ENCODE measurements at places on chromosomes 13 and 19. TPM values are rescaled to one million over a fixed set of nuclear protein-coding genes. Genes with fewer than 3 reads are reported as not detected.

Gene ZNF304
- 17.9 TPM for total RNA-seq

- no peak for DNase-seq
These were observed 4.5 kb downstream of the IZUMO2 start for GRCh38 chr19:50158577-50158976.

DNA sequence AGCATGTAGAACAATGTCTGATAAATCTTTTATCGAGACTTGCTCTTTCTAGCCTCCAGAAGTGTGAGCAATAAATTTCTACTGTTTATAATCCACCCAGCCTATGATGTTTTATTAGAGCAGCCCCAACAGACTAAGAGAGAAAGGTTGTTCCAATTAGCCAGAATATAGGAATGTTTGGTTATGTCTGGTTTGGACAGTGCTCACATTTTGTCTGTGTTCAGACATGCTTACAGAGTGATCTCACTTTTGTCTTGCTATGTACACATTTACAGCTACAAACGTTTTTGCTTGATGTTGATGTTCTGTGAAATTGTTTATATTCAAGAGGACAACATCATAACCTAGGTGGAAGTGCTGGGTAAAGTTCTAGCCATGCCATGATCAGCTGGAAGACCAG, 18.0 kb upstream of the EVI5L start:
- no peak for DNase-seq

Gene RNF225
- total RNA-seq, result not detected

Gene CLC
- total RNA-seq, result 0.90 TPM

DNA sequence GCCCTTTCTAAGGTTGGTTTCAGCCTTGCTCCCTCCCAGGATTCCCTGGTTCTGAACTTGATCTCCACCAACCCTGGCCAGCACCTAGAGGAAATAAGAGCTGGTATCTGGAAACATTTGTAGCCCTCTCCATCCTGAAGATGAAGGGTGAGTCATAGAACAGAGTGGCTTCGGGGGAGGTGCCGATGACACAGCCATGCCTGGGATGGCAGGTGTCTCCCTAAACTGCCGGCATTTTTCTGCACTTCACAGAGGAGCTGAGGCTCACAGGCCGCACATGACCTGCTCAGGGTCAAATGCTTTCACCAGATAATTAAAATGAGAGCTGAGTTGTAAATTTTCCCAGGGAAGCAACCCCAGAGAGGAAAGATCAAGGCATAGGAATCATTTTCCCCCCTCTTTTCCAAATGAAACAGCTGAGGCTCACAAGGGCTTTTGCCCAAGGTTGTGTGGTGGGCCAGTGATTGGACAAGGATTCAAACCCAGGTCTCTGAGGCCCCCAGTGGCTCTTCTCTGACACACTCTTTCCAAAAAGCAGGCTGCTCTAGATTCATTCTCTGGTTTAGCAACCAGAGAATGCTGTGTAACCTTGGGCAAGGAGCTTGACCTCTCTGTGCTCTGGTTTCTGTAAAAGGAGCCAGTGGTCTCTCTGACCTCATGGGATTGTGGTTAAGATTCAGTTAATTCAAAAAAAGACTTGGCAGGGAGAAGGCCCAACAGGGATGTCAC, 1.2 kb upstream of the SLC25A42 start:
- no peak for DNase-seq

DNA sequence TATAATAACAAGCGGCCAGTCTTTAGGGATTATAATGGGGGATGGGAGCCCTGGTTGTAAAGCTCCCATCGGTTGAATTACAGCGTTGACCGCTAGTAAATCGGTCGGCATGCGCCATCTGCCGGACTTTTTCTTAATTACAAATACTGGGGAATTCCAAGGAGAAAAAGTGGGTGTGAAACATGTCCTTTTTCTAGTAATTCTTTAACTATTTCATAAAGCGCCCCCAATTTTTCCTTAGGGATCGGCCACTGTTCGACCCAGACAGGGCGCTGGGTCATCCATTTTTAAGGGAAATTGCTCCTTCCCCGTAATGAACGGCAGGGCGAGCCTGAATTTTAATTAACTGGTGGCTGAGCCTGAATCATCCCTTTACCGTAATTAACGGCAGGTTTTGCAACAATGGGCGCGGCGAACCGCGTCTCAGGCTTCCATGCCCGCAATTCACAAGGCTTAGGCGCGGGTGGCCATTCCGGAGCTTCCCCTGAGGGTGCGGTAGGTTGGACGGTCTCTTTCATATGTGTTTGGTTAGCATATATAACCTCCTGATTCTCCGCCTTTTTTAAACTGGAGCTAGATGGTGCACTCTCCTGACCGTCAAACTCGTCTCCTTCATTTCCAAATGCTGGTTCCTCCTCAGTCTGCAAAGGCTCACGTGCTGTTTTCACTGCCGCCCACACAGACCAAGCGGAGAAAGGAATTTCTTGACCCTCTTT, 30.2 kb upstream of the EVI5L start:
- peak; percentile 35 for DNase-seq

DNA sequence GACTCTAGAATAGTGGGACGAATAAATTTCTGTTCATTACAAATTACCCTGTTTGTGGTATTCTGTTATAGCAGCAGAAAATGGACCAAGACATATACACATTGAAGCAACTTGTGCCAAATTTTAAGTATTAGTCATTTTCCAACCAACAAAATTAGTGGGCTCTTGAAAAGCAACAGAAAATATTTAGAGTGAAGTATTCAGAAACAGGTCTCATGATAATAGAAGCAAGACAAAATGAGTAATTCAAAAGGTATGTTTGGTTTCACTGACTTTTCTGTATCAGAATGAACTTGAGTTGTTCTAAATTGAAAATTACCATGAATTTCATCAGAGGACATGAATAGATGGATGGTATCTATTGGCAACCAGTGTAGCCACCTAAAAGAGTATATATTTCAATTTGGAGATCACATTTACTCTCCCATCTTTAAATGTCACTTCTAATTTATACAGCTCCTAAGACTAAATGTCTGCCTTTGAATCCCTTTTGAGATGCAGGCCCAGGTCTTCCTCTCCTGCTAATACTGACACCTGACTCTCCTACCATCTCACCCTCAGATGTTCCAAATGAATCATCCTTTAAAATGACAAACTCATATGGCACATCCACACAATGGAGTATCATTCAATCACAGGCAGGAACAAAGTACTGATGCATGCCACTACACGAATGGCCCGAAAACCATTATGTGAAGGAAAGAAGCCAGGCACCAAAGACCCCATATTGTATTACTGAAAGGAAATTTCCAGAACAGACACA, 40.7 kb upstream of the DOCK9 start:
- DNase-seq, result no peak

DNA sequence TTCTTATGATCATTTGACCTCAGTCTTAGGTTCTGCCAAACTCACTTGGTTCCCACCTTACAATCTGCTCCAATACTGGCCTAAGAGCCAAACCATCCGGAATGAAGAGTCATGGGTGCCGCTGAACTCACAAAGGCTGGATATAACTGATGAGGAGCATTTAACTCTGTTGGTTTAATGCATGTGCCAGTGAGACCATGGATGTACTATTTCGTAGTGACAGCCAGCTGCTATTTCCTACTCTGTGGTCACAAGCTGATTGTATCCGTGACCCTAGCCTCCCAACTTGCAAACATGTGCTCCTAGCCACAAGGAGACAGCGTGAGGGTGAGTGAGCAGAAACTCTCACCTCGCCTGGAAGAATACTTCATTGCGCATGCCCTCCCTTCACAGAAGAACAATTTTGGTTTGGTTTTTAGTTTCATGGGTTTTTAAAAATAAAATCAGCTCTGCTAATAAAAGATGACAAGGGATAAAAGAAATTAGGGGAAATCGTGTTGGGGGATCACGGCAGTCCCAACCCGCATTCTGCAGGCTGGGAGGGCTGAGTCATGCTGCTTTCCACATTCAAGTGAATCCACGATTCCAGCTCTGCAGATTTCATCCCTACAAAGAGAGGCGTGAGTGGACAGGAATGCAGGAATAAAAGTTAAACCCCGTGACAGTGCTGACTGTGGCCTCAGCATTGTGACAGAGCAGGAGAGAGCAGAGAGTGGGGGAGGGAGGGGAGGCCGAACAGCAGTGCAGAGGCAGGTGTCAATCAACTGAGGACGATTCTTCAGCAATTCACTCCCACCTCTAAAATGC, 66.8 kb upstream of the RAP2A start:
- no peak for DNase-seq

Gene FOXA3
- not detected for total RNA-seq

DNA sequence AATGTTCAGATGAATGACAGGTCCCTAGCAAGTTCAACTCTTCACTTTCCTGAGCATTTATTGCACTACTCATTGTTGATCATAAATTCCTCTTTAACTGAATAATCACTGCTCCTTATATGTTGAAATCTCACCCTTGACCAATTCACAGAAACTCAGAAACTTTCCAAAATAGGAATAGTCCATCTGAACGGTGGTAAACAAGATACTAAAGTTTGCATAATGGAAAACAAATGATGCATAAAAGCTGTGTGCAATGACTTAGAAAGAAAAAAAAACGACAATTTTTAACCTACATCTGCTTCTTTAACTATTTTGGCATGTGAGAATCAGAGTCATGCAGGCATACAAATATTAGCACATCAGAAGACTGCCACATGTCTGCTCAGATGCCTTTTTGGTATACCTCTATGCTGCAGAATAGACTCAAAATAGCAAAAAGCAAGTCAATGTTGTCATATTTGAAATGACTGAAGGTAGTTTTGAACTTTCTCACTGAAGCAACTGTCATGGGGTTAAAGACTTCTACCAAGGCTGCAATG, 34.8 kb downstream of the SLC10A2 start:
- DNase-seq, result no peak

Gene ZNF134
- 32.1 TPM for total RNA-seq

Gene NTN5
- 0.53 TPM for total RNA-seq

- DNase-seq, result no peak
These were observed 86.5 kb upstream of the FBXL3 start for GRCh38 chr13:77113496-77113895.

DNA sequence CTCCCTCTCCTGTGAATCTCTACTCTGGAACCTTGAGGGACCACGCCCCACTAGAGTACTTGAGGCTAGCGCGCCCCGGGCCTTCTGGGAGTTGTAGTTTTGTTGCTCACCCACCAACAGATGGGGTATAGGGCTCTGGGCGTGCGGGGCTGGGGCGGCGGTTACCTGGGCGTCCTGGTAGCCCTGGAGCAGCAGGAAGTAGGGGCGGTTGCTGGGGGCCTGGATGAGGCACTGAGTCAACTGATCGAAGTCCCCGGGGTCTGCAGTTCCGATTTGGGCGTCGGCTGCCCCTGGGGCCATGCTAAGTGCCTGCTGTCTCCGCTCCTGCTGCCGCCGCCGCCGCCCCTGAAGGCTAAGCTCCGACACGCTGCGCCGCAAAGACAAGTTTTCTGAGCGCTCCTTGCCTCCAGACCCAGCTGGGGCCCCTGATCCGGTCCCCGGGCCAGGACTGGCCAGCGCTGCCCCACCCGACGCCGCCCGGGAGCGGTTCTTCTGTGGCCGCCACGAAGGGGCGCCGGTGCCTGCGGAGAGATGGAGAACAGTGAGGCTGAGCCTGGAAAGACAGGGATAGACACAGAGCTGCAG, 5.3 kb downstream of the RASIP1 start:
- no peak for DNase-seq

DNA sequence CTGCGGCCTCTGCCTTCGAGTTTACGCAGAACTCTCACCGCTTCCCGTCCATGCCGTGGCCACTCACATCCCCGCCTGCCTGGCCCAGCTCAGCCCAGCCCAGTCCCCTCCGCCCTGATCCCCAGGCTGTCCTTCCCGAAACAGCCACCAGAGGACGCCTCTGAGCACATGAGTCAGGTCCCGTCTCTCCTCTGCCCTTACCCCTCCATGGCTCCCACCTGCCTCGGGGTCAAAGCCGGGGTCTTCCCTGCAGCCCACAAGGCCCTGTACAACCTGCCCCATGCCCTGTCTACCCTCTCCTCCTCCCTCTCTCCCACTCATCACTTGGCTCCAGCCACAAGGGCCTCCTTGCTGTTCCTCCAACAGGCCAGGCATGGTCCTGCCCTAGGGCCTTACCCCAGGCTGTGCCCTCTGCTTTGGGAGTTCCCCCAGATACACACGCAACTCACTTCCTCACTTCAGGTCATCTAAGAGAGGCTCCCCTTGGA, 8.1 kb upstream of the SEMA6B start:
- no peak for DNase-seq

- DNase-seq, result no peak
These were observed 12.9 kb downstream of the MIPEP start for GRCh38 chr13:23876265-23876664.
